ENCODE measurements at places on chromosomes 6 and 20.

DNA sequence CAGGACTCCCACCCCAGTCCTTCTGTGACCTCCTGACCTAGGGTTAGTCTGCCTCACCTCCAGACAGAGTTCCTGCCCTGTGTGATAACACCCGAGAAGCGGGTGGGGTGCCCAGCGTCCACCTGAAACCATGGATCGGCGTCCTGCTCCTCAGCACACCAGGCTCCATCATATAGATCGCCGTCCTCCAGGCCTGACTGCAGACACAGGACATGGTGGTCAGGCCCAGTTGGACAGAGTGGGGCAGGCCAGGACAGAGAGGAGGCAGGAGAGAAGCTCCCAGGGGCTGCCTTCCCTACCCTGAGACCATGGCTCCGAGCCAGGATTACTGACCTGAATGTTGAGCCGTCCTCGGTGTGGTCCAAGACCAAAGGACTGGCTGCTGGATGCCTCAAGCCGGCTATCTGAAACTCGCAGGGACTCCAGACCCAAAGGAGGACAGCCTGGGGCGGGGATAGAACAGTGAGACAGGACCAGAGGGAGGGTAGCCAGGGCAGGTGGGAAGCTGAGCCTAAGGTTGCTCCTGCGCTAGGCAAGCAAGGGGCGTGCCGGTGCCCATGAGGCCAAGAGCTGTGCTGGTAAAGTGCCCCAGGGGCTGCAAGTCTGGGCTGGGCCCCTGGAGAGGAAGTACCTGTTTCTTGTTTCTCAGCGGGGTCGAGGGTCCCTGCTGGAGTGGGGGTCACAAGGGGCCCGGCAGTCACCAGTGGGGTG is 2.2 kb downstream of the CPXM1 start:
- no peak for DNase-seq

DNA sequence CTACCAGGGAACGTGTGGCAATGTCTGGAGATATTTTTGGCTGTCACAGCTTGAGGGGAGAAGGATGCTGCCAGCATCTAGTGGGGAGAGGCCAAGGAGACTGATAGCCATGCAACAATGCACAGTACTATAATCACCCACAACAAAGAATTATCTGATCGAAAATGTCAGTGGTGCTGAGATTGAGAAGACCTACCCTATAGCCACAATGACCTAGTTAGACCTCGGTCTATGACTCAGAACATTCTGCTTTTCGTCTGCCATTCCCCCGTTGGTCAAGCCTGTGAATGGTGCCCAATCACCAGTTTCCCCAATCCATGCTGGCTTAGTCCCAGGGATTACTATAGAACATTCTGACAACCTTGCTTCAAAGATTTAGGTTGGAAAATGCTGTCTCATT is 93.5 kb downstream of the TMEM200A start:
- no peak for DNase-seq

GRCh38 chr6:113412589-113413357 is 444.4 kb upstream of the MARCKS start:
- DNase-seq: no peak

GRCh38 chr6:5498579-5498899 is 237.2 kb downstream of the FARS2 start:
- DNase-seq: no peak

DNA sequence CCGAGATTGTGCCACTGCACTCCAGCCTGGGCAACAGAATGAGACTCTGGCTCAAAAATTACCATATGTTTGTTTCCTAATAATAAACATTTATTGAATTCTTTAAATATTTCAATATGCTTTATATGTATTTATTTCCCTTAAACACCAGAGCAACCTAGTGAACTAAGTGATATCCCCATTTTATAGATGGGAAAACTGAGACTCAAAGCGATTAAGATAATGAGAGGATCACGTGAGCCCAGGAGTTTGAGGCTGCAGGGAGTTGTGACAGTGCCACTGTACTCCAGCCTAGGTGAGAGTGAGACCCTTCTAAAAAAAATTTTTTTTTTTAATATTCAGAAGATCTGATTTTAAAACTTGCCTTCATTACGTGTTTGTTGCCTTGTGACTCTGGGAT is 19.4 kb upstream of the CARMIL1 start:
- no peak for DNase-seq

- DNase-seq: peak; percentile 95
These were observed at the start of gene TAPBP for GRCh38 chr6:33313709-33314514. TSS of gene TAPBP (minus strand) at chr6:33314078. CDS start at chr6:33314041, 37 bp downstream.

GRCh38 chr6:130632897-130633296 is 194.3 kb upstream of the SMLR1 start:
- DNase-seq: no peak

GRCh38 chr20:47659904-47660601 is 125.2 kb downstream of the SULF2 start:
- no peak for DNase-seq

GRCh38 chr6:120122401-120122800 is 772.8 kb upstream of the MAN1A1 start:
- no peak for DNase-seq

- DNase-seq: no peak
These were observed 82.8 kb downstream of the COL9A1 start for GRCh38 chr6:70219943-70220613.

DNA sequence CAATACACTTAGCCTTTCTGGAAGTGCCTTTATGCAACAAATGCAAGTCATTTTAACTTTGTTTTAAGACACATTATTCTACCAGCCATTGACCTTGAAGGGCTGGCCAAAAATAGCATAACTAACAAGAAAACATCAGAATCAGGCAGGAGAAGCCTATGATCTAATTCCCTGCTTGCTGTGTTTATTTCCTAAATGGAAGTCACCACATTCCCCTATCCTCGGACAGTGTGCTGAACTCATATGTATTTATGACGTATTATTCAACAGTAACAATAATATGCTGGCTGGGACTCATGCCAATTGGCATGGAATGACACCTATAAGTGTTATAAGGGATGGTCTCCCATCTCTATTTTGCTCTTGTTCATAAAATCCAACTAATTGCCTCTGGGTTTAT is 140.7 kb downstream of the MAP3K7 start:
- no peak for DNase-seq

DNA sequence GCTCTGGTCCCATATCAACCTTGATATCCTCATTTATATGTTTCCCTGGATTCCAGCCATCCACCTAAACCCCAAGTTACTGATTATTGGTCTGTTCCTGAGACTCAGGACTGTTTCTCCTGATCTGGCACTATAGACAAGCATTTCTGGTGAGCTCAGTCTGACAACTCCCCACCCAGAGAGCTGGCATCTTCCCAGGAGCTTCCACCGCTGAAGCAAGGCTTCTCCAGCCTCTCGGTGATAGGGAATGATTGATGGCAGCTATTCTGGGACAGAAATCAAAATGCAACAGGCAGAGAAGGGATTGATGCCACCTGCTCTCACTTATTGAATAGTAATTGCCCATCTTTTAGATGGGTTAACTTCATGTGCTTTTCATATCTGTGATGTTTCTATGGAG is 169.7 kb upstream of the GGTLC1 start:
- DNase-seq: no peak

DNA sequence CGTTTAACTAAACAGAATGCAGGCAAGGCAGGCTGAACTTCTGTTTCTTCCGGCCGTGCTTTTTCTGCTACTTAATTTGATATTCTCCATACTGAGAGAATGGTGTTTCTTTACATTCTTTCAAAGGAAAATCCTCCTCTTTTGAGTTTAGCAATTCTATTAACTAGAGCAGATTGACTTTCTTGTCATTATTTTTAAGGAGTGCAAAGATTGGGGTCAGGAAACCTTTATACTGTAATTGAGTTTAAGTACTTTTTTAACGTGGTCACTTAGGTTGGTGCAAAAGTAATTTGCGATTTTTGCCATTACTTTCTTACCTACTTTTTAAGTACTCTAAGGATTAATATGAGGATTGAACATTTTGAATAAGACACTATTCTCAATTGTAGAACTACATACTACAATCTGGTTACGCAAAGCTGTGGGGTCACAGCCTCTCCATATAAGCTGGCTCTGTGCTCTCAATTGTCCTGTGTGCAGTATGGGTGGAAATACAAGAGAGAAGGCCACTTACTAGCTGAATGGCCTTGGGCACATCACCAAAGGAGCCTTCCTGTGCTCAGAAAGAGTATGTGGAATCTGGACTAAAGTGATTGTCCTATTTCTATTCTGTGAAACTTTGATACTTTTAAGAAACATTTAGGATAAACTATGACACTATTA is 16.7 kb downstream of the HECA start:
- no peak for DNase-seq

DNA sequence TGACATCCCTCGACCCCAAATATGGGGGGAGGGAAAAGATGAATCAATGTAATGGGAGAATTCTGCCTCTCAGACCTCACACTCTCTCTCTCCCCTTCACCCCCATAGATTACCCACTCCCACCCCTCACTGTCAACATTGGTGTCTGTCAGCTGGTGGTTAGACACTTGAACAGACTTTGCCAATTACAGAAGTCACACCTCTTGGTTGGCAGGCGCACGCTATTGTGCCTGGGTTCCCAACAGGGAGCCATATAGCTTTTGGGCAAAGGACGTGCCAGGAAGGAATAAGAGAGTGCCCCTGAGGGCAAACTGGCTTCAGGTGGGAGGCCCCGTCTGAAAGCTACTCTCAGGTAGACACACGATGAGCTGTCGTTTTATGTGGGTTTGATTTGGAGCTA is 54.1 kb upstream of the FYN start:
- DNase-seq: no peak

DNA sequence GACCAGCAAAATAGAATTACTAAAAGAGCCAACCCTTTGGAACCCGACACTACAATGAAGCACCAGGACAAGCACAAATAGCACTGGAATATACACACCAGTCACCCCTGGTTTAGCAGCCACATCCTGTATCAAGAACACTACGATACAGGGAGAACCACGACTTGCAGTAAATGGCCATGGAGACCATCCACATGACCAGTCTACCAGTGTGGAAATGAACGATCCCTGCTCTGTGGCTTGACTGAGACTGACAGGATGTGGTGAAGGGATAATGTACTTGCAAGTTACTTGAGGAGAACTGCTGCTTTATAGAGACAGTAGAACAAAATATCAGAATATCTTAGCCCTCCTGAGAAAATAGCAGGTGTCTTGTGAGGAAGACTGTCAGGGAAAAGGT is 169.6 kb downstream of the COL9A1 start:
- DNase-seq: no peak

GRCh38 chr20:57879437-57879778 is 169.6 kb upstream of the PMEPA1 start:
- DNase-seq: no peak

DNA sequence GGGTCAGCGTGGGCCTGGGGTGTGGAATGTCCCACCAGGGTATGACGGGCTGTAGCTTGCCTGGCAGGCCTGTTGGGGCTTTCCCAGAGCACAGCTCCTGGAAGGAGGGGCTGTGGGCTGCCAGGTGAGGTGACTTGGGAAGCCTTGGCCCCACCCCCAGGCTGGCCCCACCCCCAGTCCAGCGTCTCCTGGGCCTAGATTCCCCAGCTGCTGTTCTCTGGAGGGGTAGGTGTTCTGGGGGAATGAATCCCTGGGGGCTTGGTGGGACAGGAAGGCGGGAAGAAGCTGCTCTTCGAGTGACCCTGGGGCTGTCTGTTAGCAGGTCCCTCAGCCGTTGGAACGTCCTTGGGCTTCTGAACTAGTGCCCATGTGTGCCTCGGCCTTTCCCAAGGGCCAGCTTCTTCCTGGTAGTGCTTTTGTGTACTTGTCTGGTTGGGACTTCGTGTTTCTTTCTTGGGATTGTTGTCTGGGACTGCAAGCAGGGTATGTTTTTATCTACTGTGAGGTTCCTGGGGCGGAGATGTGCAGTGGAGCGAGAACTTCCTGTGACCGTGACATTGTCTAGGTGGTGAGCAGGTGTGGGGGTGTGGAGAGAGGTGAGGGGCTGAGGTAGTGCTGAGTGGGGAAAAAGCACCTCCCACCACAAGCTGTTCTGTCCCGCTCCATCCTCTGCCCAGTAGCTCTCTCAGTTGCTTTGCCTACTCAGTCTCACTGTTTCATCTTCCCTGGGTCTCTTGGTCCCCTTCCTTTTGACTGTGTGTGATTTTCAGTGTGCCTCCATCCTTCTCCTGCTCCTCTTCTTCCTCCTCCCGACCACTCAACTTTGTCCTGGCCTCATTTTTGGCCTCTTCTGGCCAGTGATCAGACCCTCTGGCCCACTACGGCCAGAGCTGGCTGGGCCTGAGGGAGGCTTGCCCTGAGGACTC is 1.3 kb upstream of the DDR1 start:
- no peak for DNase-seq

DNA sequence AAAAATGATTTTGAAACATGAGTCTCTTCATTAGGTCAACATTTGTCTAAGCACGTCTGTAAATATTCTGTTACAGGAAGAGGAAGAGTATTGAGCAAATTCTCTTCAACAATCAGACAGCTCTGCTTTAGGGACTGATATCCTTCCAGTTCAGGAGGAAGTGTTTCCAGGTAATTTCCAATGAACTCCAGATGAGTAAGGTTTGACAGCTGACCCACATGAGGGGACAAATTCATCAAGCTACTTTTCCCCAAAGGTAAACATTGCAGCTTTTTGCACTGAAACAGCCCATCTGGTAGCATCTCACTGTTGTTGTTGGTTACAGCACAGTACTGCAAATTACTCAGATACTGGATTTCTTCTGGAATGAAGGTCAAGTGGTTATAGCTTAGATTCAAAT is 18.1 kb downstream of the ENPP1 start:
- no peak for DNase-seq

GRCh38 chr20:9594284-9594875 is 80.0 kb downstream of the LAMP5 start:
- DNase-seq: no peak

- DNase-seq: no peak
These were observed 45.2 kb downstream of the DSTN start for GRCh38 chr20:17614812-17615644.

DNA sequence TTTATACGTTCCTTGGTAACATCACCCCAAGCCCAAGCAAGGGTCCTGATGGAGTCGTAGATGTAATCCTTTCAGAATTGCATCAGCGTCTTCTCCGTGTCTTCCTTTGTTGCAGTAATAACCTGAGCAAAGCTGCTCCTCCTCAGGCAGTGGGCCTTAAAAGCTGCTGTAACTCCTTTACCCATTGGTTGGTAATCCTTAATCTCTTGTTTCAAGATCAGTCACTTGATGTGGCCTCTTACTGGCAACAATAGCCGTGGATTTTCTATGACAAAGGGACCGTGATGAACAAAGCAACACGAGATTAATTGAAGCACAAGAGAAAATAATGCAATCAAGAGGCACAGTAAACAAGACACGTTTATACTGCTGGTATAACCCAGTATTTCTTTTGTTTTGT is 44.6 kb downstream of the ALDH5A1 start:
- DNase-seq: no peak

DNA sequence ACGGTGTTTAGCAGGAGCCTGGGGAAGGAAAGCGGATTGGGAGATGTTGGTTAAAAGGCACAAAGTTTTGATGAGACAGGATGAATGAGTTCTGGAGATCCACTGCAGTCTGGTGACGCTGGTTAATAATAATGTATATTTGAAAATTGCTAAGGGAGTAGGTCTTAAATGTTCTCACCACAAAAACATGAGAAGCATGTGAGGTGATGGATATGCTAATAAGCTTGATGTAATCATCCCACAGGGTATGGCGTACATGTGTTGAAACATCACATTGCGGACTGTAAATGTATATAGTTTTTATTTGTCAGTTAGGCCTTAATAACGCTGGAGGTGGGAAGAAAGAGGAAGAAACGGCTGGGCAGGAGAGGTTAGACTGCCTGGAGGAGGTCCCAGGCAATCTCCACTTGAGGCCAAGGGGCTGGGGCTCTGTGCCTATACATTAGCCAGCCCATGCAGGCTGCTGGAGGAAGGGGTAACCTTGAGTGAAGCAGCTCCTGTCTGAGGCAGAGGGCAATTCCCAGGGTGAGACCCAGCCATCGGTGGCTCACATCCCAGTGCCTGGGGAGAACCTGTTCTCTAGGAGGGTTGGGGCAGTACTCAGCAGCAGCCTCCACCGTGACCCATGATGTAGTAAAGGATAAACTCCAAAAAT is 188.2 kb upstream of the QKI start:
- DNase-seq: no peak

All from CD4-positive, alpha-beta T cell treated with Interleukin-10 for 1 hour (primary cell).